ENCODE measurements at places on chromosomes 1 and 21. TPM values are rescaled to one million over a fixed set of nuclear protein-coding genes. Genes with fewer than 3 reads are reported as not detected.

Gene FABP3
- total RNA-seq: not detected

Gene CFHR1
- total RNA-seq: not detected

Gene RASAL2
- total RNA-seq: 0.07 TPM

DNA sequence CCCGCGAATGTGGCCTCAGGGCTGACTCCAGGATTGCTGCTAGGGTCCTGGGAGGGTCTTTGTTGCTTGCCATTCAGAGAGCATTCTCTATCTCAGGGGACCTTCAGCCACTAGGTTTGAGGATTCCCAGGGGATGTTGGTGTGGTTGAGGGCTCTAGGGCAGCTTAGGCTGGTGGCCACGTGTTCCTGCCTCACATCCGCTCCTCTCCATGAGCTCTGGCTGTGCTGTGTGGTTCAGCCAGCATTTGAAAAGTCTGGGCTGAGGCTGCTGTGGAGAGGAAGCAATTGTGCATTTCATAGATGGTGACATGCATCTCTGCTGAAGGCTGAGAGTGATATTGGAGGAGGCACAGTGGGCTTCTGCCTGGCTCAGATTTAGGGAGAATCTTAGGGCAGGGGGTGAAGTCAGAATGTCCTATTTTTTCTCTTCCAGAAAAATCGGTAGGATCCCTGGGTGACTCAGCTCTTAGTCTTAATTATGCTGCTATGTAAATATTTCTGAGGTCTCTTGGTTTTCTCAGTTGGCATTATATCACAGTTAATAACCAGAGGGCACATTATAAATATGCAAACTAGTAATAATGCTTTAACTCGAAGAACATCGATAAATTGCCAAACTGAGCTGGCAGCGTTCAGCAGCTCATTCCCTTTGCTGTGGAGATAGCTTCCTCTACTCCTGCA, 182.3 kb downstream of the CAMTA1 start:
- no peaks in the 10 kb centered on the region for H3K36me3 ChIP-seq
- H3K27me3 ChIP-seq: peaks cover 18% of the 10 kb centered on the region
- no peak overlapping the region for H3K27ac ChIP-seq
- no peak for DNase-seq
- H3K4me3 ChIP-seq: no peak overlapping the region
- H3K4me1 ChIP-seq: peaks cover 24% of the 10 kb centered on the region

- no peak overlapping the region for H3K27ac ChIP-seq
- H3K36me3 ChIP-seq: no peaks in the 10 kb centered on the region
- DNase-seq: no peak
- H3K4me3 ChIP-seq: no peak overlapping the region
- no peaks in the 10 kb centered on the region for H3K27me3 ChIP-seq
Measured at GRCh38 chr1:177568622-177569021, 397.9 kb downstream of the BRINP2 start.

DNA sequence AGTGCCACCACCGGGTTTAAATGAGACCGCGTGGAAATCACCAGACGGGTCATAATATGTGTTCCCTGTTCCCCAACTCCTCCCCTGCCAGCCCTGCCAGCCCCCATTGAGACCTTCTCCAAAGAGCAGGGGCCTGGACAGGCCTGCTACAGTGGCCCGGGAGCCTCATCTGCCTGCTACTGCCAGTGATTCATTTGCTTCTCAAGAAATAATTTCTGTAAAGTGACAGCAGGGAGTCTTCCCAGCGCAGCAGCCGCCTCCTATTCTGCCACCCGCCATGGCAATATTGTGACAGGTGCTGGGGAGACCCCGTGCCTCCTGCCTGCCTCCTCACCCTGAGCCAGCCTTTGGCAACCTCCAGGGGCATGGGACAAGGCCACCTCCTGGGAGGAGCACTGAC, 8.9 kb downstream of the IFFO2 start:
- H3K4me3 ChIP-seq: peak overlapping the region; percentile 57
- no peaks in the 10 kb centered on the region for H3K27me3 ChIP-seq
- H3K4me1 ChIP-seq: peaks cover 87% of the 10 kb centered on the region
- H3K27ac ChIP-seq: no peak overlapping the region

DNA sequence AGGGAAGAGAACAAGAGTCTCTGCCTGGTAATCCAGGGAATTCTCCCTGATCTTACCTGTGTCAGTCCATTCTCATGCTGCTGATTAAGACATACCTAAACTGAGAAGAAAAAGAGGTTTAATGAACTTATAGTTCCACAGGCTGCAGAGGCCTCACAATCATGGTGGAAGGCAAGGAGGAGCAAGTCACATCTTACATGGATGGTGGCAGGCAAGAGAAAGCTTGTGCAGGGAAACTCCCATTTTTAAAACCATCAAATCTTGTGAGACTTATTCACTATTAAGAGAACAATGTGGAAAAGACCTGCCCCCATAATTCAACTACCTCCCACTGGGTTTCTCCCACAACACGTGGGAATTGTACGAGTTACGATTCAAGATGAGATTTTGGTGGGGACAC, 34.2 kb upstream of the LRRC8B start:
- DNase-seq: no peak
- no peak overlapping the region for H3K27ac ChIP-seq
- H3K4me3 ChIP-seq: no peak overlapping the region
- no peaks in the 10 kb centered on the region for H3K36me3 ChIP-seq
- H3K4me1 ChIP-seq: no peaks in the 10 kb centered on the region
- no peaks in the 10 kb centered on the region for H3K27me3 ChIP-seq

DNA sequence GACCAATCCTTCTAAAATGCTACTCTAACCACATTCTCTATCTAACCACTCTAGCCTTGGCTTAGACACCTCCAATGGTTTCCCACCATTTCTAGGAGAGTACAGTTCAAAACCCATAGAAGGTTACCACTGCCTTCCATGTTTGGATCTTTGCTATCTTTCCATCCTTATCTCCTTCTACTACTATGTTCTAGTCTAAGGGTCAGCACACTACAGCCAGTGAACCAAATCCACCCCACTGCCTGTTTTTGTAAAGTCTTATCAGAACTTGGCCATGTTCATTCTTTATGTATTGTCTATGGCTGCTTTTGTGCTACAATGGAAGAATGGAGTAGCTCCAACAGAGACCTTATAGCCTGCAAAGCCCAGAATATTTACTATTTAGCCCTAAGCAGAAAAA, 6.2 kb downstream of the MTF1 start:
- peaks cover 13% of the 10 kb centered on the region for H3K36me3 ChIP-seq
- no peak for DNase-seq
- peaks cover 43% of the 10 kb centered on the region for H3K4me1 ChIP-seq
- H3K27me3 ChIP-seq: no peaks in the 10 kb centered on the region
- no peak overlapping the region for H3K4me3 ChIP-seq

GRCh38 chr1:177163844-177164379, 600 bp downstream of the ASTN1 start:
- no peaks in the 10 kb centered on the region for H3K27me3 ChIP-seq
- no peak for DNase-seq
- no peaks in the 10 kb centered on the region for H3K36me3 ChIP-seq
- no peak overlapping the region for H3K27ac ChIP-seq
- H3K4me3 ChIP-seq: no peak overlapping the region

Data from CD8-positive, alpha-beta memory T cell (primary cell).